ENCODE measurements at places on chromosomes 16 and 17. TPM values are rescaled to one million over a fixed set of nuclear protein-coding genes. Genes with fewer than 3 reads are reported as not detected.

The SDR42E1 gene
- total RNA-seq: 1.6 TPM

The ERI2 gene
- total RNA-seq: 17.8 TPM

The ITGA2B gene
- total RNA-seq: 1.8 TPM

The SLC38A10 gene
- total RNA-seq: 68.3 TPM

The MAPT gene
- total RNA-seq: 1.5 TPM

The RAD51C gene
- total RNA-seq: 60.1 TPM

The UBALD1 gene
- 36.7 TPM for total RNA-seq

The TBC1D3D gene
- not detected for total RNA-seq

The NPIPA3 gene
- 1.9 TPM for total RNA-seq

The DNAH9 gene
- total RNA-seq: 0.07 TPM

The EME1 gene
- 16.0 TPM for total RNA-seq

The CIITA gene
- 0.09 TPM for total RNA-seq

The IRF8 gene
- total RNA-seq: 0.59 TPM

The ABI3 gene
- not detected for total RNA-seq

The SLC16A13 gene
- total RNA-seq: 6.5 TPM

The GAS2L2 gene
- 0.07 TPM for total RNA-seq

The PRAC1 gene
- total RNA-seq: not detected

The MC1R gene
- total RNA-seq: 6.1 TPM

The ATP1B2 gene
- total RNA-seq: 0.17 TPM

The SLC5A11 gene
- total RNA-seq: 0.46 TPM

The GEMIN4 gene
- 56.6 TPM for total RNA-seq

The FAM20A gene
- not detected for total RNA-seq

The TPSG1 gene
- total RNA-seq: not detected

The TSNAXIP1 gene
- 0.48 TPM for total RNA-seq

The TBC1D3E gene
- total RNA-seq: not detected

The HS3ST3B1 gene
- 1.2 TPM for total RNA-seq

The SMIM36 gene
- total RNA-seq: not detected

The SPNS2 gene
- 11.3 TPM for total RNA-seq

The CD300LB gene
- 0.03 TPM for total RNA-seq

The BRIP1 gene
- 5.0 TPM for total RNA-seq

The INPP5K gene
- total RNA-seq: 24.4 TPM

The PCGF2 gene
- 36.0 TPM for total RNA-seq

The ALDH3A2 gene
- 153 TPM for total RNA-seq

The NPEPPS gene
- 64.0 TPM for total RNA-seq

All from A549 treated with Hydrocortisone at 1 μM for 4 hours (cell line).